ENCODE measurements at places on chromosomes 5 and 9.

GRCh38 chr5:51202161-51202560 lies 181.1 kb upstream of the ISL1 start:
- DNase-seq, result no peak

- DNase-seq, result no peak
Measured at GRCh38 chr5:173451031-173451430, 122.8 kb upstream of the STC2 start.

GRCh38 chr9:12856603-12857002 lies 81.8 kb downstream of the LURAP1L start:
- no peak for DNase-seq

- no peak for DNase-seq
Measured at GRCh38 chr5:156670615-156671014, 179.5 kb upstream of the PPP1R2B start.

DNA sequence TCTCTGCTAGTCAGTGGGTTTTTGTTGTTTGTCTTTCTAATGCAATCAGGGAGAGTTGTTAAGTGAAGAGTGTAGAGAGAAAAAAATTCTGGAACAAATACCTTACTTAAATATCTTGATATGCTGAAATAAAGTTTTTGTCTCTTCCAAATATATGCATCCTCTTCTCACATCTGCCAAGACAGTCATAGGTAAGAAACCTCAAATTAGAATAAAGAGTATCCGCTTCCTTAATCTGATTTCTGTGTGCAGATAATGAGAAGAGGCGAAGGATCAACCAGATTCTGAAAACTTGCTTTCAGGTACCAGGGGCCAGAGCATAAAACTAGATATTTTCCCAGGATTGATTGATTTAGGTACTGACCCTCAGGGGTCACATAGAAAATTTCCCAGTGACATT lies 11.3 kb upstream of the IL6ST start:
- no peak for DNase-seq

DNA sequence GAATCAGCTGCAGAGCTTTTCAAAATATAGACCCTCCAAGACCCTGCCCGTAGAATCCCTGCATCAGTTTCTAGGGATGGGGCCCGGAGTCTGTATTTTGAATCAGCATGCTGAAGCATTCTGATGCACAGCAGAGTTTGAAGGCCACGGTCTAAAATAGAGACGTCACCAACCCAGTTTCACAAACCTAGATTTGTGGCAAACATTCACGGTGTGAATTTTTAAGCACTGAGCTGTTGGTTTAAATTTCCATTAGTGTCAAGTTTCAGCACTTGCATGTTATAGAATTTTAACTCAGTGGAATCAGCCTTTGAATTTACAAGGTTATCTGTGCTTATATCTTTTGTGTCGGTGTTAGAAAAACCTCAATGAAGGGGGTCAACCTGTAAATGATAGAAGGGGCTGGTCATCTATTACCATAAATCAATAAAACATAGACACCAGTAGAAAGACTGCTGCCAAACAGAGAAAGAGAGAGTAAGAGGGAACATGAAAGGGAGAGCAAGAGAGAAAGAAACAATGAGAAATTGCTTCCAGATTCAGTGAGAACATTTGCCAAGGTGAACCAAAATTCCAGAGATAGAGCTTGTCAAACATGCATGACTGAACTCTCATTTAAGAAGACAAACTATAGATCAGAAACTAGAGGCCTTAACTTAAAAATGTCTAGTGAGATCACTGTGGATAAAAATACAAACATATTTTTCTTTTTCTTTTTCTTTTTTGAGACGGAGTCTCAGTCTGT lies 414.9 kb downstream of the ZSWIM6 start:
- DNase-seq, result no peak

DNA sequence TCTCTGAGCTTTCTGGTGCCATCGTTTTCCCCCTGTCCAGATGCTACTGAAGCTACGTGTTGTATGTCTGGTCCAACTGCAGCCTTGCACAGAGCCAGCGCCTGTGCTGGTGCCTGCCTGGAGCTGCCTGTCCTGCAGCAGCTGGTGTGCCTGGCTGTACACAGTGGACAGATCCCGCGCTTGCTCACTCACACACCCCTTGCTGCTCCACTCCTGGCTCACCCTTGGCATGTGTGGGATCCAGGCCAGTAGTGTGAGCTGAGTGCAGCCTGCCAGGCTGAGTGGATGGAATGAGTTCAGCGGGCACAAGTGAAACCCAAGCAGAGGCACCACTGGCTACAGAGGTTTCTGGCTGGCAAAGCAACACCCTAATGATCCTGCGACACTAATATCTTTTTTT lies 40.4 kb downstream of the FER start:
- no peak for DNase-seq

DNA sequence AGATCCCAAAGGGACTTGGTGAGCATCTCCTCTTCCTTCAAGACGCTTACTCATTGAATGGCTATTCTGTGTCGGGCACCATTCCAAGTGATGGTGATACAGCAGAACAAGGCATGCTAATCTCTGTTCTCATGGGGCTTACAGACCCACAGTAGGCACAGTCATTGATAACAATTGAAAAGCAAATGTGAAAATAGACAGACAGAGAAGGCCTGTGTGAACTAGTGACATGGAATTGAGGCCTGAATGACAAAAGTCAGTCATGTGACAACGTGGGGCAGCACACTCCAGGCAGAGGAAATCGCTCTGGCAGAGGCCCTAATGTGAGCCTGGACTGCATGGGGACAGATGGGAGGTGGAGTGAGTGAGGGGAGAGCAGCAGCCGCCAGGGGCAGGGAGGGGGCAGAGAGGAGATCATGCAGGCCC lies 70.7 kb upstream of the CPLX2 start:
- peak; percentile 12 for DNase-seq

- DNase-seq, result no peak
Measured at GRCh38 chr9:88196142-88196790, 58.0 kb upstream of the SPATA31C2 start.

DNA sequence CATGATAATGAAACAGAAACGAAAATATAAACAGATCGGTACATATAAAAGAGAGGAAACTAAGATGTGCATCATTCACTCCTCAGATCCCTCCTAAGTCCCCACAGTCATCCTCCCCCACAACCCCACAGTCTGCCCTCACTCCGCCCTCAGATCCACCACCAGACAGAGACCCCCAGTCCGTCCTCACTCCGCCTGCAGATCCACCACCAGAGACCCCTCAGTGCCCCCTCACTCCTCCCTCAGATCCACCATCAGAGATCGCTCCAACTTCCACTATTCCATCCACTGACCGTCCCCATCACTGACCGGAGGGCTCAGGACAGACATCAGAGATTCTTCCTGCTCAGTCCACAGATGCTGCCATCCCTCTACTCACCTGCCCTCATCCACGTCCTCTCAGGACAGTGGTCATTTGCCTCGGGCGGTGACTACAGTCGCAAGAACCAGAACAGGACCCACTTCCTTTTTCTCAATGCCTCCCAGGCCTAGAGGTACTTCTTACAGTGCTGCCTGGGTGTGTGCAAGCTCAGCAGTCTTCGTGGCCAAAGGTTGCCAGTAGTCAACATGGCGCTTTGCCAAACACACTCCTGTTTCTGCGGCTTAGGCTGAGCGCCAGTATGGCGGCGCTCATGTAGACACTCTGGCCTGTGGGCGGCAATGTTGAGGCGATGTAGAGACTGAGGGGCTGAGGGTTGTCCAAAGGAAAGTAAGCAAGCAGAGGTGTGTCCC lies 8.3 kb upstream of the SPATA31C1 start:
- DNase-seq, result no peak

DNA sequence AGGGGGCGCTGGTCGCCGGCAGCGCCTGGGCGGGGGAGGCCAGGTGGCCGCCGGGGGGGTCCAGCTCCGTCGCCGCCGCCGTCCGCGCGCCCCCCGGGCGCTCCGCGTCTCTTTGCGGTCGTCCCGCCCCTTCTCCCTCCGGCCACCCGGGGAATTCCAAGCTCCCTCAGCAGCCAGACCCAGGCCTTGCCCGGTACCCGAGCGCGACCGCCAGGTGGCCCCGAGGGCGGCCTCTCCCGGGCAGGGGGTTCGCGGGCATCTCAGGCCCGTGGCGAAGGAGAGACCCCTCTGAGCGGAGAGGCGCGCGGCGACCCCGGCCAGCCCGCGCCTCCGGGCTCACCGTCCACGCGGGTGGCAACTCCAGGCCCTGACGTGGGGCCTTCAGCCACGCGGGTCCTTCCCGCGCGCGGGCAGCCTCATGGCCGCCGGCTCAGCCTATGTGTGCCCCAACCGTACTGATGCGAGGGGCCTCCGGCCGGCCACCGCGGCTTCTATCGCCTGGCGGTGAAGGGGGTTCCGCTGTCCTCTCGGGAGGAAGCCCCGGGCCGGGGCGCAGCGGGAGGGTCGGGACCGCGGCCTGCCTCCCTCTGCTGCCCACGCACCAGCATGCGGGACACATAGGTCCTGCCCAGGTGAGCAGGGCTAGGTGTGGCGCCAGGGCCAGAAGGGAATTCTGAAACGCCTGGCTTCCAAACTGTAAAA lies 529 bp upstream of the NRARP start:
- DNase-seq, result peak; percentile 65

DNA sequence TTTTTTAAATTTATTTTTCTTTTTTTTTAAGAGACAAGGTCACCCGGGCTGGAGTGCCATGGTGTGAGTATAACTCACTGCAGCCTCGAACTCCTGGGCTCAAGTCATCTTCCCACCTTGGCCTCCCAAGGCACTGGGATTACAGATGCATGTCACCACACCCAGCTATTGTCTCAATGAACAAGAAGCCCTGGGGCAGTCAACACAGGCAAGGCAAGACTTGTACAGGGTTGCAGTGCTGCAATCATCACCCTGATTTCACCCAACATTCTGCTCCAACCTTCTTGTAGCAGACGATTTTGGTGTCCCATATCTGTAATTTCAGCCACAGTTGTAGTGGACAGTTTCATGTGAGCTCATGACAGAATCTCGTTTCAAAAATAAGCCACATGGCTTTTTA lies 205.8 kb upstream of the KIF2A start:
- DNase-seq, result no peak

- no peak for DNase-seq
Measured at GRCh38 chr5:157342822-157343402, 77.0 kb downstream of the CYFIP2 start.

DNA sequence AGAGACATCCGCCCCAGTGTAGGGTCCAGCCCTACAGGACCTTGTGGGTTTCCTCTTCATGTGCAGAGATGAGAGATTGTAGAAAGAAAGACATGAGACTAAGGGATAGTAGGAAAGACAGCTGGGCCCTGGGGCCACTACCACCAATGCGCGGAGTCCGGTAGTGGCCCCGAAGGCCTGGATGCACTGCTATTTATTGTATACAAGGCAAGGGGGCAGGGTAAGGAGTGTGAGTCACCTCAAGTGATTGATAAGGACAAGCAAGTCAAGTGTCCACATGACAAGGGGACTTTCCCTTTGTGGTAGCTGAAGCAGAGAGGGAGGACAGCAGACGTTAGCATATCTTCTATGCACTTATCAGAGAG lies 6.2 kb upstream of the TMEM141 start:
- no peak for DNase-seq

- DNase-seq, result no peak
Measured at GRCh38 chr5:96530901-96531300, 97.9 kb upstream of the PCSK1 start.

DNA sequence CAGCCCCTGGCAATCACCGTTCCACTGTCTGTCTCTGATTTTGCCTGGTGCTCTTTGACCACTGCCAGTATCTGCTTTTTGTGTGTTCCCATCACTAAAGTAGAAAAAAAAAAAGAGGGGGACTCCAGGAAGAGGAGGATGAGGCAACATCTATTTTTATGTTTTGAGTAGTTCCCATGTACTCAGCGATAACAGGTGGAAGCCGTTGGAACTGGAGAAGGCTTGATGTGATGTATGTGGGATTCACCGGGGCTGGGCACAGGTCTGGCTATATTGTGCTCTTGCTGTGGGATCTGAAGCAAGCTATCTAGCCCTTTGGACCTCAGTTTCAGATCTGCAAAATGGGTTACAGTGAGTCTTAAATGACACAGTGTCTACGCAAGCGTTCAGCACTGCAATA lies 104.9 kb downstream of the SLIT3 start:
- DNase-seq, result no peak

- DNase-seq, result peak; percentile 2
Measured at GRCh38 chr5:126754609-126755008, 22.3 kb upstream of the LMNB1 start.

DNA sequence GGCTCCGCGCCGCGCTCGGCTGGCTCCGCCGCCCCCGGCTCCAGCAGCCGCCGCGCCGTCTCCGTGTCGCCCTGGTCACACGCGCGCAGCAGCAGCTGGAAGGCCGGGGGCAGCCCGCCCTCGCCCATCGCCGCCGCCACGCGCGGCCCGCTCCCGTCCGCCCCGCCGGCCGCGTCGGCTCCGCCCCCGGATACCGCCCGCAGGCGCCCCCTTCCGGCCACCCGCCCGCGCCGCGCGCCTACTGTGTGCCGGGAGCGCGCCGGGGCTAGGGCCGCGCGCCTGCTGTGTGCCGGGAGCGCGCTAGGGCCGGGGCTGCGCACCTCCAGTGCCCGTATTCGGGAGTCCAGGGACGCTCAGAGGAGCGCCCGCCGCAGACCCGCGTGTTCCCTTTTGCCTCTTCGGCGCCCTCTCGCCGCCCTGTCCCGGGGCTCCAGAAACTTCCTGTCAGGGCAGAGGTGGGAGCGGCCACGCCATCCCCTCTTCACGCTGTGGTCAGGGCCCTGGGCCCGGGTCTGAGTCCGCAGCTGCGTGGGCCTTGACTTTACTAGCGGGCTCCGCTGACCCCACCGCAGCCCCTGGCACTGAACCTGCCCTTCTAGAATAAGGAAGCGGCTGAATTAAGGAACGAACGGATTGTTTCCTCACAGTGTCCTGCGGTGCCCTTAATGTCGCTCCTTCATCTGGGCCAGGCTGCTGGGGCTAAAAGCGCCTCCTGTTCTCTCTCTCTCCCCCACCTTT lies at the start of gene ANKS6:
ANKS6 (minus strand) TSS at position 192 of the 738 bp plus-strand sequence; CDS start at position 128, 64 bp downstream.
- peak; percentile 43 for DNase-seq

- DNase-seq, result no peak
Measured at GRCh38 chr9:16784002-16784401, 86.5 kb downstream of the BNC2 start.
